ENCODE measurements at places on chromosomes 7 and 10. TPM values are rescaled to one million over a fixed set of nuclear protein-coding genes. Genes with fewer than 3 reads are reported as not detected.

The EIF3B gene
- 110 TPM for total RNA-seq

The CYP2C19 gene
- 2.0 TPM for total RNA-seq

The CCDC201 gene
- total RNA-seq, result not detected

The FRAT1 gene
- total RNA-seq, result 9.6 TPM

The COL28A1 gene
- total RNA-seq, result 4.1 TPM

The CLDN3 gene
- total RNA-seq, result 534 TPM

The LOXL4 gene
- total RNA-seq, result 0.58 TPM

The CH25H gene
- 0.84 TPM for total RNA-seq

The GRM3 gene
- total RNA-seq, result not detected

The OGDHL gene
- total RNA-seq, result 2.6 TPM

The DKK1 gene
- total RNA-seq, result not detected

The PROSER2 gene
- 10.4 TPM for total RNA-seq

The FBXL15 gene
- total RNA-seq, result 27.7 TPM

The COA1 gene
- total RNA-seq, result 38.8 TPM

The DLX6 gene
- 0.32 TPM for total RNA-seq

The MET gene
- total RNA-seq, result 31.0 TPM

The GDF2 gene
- not detected for total RNA-seq

The GOT1 gene
- 105 TPM for total RNA-seq

The FEZF1 gene
- total RNA-seq, result not detected

The BTBD16 gene
- 0.26 TPM for total RNA-seq

The ASB10 gene
- not detected for total RNA-seq

The ANXA8 gene
- not detected for total RNA-seq

The OR6B1 gene
- not detected for total RNA-seq

The CCDC172 gene
- not detected for total RNA-seq

The MASTL gene
- total RNA-seq, result 5.9 TPM

The GTF2I gene
- 111 TPM for total RNA-seq

The CFAP46 gene
- total RNA-seq, result 0.78 TPM

The SPDYE2B gene
- total RNA-seq, result not detected

The NUTM2D gene
- total RNA-seq, result 7.1 TPM

The TNKS2 gene
- 39.9 TPM for total RNA-seq

The PPP1R17 gene
- not detected for total RNA-seq

The UCN3 gene
- total RNA-seq, result 1.4 TPM

The CYP3A4 gene
- 5.4 TPM for total RNA-seq

The METTL27 gene
- 1.6 TPM for total RNA-seq

The EGFR gene
- total RNA-seq, result 72.5 TPM

The MRLN gene
- total RNA-seq, result not detected

The DENND2A gene
- total RNA-seq, result 10.1 TPM

The VAX1 gene
- not detected for total RNA-seq

The LBX1 gene
- total RNA-seq, result not detected

The CYP26C1 gene
- not detected for total RNA-seq

The CREB5 gene
- 5.4 TPM for total RNA-seq

The CRTAC1 gene
- total RNA-seq, result 1.0 TPM

The RBP3 gene
- total RNA-seq, result not detected

The DAGLB gene
- total RNA-seq, result 25.4 TPM

The HOXA13 gene
- total RNA-seq, result 28.0 TPM

The RAMP3 gene
- total RNA-seq, result 13.5 TPM

The TMEM270 gene
- not detected for total RNA-seq

The MLXIPL gene
- total RNA-seq, result 18.0 TPM

The GSDME gene
- total RNA-seq, result 2.3 TPM

The PILRA gene
- 7.8 TPM for total RNA-seq

The SSC4D gene
- total RNA-seq, result not detected

Measured in mucosa of descending colon (tissue), 3 donors.